K562 (cell line): ENCODE measurements at places on chromosomes 1 and 21. TPM values are rescaled to one million over a fixed set of nuclear protein-coding genes. Genes with fewer than 3 reads are reported as not detected.
A peak's percentile ranks its signal among the peaks of the same experiment; 100 is the strongest.

The NUP210L gene
- not detected in 2 replicates for total RNA-seq

GRCh38 chr1:228963795-228964177 lies 228.5 kb downstream of the RHOU start:
- H3K27me3 ChIP-seq: peaks cover 27% of the 10 kb centered on the region
- no peak overlapping the region for H3K4me3 ChIP-seq
- H3K27ac ChIP-seq: no peak overlapping the region
- DNase-seq: no peak
- no peaks in the 10 kb centered on the region for H3K4me1 ChIP-seq

The CENPF gene
- 98.2 and 102 TPM in 2 replicates for total RNA-seq

The SLFNL1 gene
- total RNA-seq: 0.07 TPM in 1 of 2 replicates, not detected in the other

The UTP11 gene
- 124 and 129 TPM in 2 replicates for total RNA-seq

The CD1B gene
- not detected in 2 replicates for total RNA-seq

DNA sequence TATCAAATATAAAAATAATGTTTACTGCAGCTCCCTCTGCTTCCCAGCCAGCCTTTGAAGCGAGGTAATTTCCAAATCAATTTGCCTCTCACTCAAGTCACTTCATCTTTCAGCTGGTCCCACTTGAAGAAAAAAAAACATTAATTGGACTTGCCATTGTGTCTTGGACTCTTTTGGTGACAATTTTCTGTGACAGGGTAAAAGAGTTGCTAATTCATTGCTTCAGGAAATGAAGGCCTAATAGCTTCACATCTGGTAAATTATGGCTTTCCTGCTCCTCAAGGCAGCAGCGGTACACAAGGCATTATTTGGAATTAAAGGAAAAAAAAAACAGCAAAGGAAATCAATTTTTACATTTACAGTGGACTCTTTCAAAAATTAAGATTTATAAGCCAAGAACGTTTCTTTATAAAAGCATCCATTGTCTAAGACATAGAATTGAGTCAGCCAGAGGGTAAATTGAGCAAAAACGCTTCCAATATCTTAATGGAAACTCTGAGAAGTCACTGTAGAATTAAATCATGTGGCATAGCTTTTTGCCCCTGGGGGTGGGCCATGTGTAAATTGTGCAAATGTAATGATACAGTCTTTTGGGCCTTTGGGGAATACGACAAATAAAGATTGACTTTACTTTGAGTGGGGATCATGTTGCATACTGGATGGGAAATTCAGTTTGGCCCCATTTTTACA lies 102.5 kb downstream of the LYPLAL1 start:
- no peaks in the 10 kb centered on the region for H3K4me1 ChIP-seq
- no peak overlapping the region for H3K27ac ChIP-seq
- no peak overlapping the region for H3K4me3 ChIP-seq

DNA sequence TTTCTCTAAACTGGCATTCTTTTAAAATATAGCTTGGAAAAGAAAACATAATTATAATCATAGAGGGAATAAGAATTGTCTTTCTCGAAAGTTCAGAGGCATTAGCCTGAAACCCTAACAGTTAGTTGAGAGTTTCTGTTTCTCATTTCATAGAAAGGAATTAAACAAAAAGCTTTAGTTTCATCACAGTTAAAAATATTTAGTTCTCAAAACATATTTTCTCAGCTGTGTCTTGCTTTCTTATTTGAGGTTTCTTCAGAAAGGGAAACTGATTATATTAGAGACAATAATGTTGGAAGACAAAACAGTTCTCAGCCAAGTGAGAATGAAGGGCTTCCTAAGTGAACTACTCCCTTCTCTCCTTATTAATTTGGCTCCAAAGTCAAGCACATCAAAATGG lies 75.4 kb upstream of the C1orf105 start:
- H3K4me1 ChIP-seq: no peaks in the 10 kb centered on the region
- no peak for DNase-seq
- H3K27me3 ChIP-seq: no peaks in the 10 kb centered on the region

GRCh38 chr1:185526344-185527307 lies 207.6 kb upstream of the HMCN1 start:
- no peaks in the 10 kb centered on the region; the same call in 2 of the 3 replicates for H3K36me3 ChIP-seq
- H3K4me3 ChIP-seq: no peak overlapping the region
- H3K4me1 ChIP-seq: no peaks in the 10 kb centered on the region
- H3K27ac ChIP-seq: no peak overlapping the region
- no peak for DNase-seq
- H3K27me3 ChIP-seq: no peaks in the 10 kb centered on the region

DNA sequence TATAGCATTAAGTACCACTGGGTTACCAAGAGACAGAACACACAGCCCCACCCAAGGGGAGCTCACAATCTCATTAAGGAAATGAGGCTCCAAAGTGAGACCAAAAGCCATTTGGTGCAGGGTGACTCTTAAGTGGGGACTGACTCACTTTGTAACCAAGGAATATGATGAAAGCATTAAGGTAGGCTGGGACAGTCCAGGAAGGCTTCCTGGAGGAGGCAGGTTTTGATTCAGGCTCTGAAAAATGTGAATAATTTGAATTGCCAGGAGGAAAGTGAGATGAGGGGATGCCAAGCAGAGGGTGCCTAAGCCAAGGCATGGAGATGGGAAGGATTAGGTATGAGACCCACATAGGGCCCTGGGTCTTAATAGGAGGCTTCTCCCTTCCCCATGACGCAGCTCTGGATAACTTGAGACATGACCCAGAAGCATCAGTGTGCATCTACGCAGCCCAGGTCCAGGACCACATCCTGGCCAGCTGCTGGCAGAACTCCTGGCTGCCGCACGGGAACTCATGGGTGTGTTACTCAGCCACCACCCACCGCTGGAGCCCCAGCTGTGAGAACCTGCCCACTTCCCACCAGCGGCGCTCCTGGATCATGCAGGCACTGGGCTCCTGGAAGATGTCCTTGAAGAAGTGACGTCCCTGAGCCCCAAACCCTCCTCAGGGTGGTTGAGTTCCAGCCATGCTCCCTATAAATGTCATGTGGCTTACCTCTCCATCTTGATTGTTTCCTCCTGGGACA lies 5.9 kb upstream of the TTC4 start:
- H3K27ac ChIP-seq: no peak overlapping the region
- H3K4me3 ChIP-seq: no peak overlapping the region
- no peak for DNase-seq
- H3K4me1 ChIP-seq: no peaks in the 10 kb centered on the region; the same call in 1 of the 2 replicates
- H3K27me3 ChIP-seq: peaks cover 49% of the 10 kb centered on the region
- H3K36me3 ChIP-seq: no peaks in the 10 kb centered on the region

- no peak for DNase-seq
- H3K27ac ChIP-seq: no peak overlapping the region
- no peaks in the 10 kb centered on the region for H3K36me3 ChIP-seq
- H3K4me3 ChIP-seq: no peak overlapping the region
Observed at GRCh38 chr21:15486460-15487195, 243.2 kb upstream of the USP25 start.

DNA sequence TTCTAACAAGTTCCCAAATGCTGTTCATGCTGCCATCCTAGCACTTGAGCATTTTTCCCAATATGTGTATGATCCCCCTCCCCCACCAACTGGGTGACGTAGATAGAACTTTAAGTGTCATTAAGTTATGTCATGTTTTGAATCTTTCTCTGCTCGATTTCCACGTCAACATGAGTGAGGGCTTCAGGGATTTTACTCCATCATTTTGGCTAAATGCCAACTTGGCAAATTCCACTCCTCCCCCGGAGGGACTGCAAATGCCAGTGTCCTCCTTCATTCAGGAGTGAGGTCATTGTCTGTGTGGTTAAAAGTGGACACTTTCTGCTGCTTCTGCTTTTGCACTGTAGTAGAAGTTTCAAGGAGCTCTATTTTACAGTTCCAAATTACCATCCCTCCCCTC lies 201.7 kb downstream of the FGGY start:
- H3K4me3 ChIP-seq: no peak overlapping the region
- H3K27me3 ChIP-seq: no peaks in the 10 kb centered on the region
- no peaks in the 10 kb centered on the region for H3K4me1 ChIP-seq
- no peak for DNase-seq

GRCh38 chr1:37989361-37989930 lies 376 bp downstream of the SF3A3 start:
- H3K27ac ChIP-seq: peak overlapping the region; percentile 76
- peak overlapping the region; percentile 82 for H3K4me3 ChIP-seq
- peaks cover 9% of the 10 kb centered on the region; the same call in 1 of the 2 replicates for H3K4me1 ChIP-seq
- DNase-seq: peak; percentile 67
- no peaks in the 10 kb centered on the region for H3K27me3 ChIP-seq
- H3K36me3 ChIP-seq: peaks cover 45% of the 10 kb centered on the region

The PEAR1 gene
- total RNA-seq: 5.2 and 6.1 TPM in 2 replicates

- no peak overlapping the region for H3K4me3 ChIP-seq
- no peaks in the 10 kb centered on the region for H3K36me3 ChIP-seq
- no peak overlapping the region for H3K27ac ChIP-seq
- no peaks in the 10 kb centered on the region for H3K4me1 ChIP-seq
- H3K27me3 ChIP-seq: peaks cover 39% of the 10 kb centered on the region
Observed at GRCh38 chr1:38690790-38691449, 168.7 kb downstream of the RRAGC start.

- H3K27ac ChIP-seq: peak overlapping the region; percentile 98
- H3K4me3 ChIP-seq: no peak overlapping the region
- peaks cover 69% of the 10 kb centered on the region for H3K4me1 ChIP-seq
- no peaks in the 10 kb centered on the region for H3K27me3 ChIP-seq
- DNase-seq: no peak
Observed at GRCh38 chr21:43882952-43883545, 18.0 kb downstream of the AGPAT3 start.
